ENCODE measurements at places on chromosomes 12 and 14.

- no peak for DNase-seq
Measured at GRCh38 chr14:58770491-58770982, 132.8 kb downstream of the DACT1 start.

DNA sequence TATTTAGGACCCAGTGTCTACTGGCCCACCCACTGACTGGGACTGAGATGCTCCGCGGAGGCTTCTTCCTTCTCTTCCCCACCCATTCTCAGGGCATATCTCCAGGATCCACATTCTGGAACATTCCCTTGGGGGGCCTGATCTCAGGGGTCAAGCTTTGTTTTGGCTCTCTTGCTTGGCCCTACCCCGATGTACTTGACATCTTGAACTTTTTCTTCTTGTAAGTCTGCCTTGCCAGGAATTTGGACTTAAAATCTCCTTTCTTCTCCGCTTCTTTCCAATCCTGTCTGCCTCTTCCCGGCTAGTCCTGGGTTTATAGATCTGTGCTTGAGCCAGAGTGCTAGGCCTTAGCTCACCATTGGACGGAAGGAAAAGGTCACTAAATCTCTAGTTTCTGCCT, 22.1 kb downstream of the DACT1 start:
- no peak for DNase-seq

GRCh38 chr12:4621511-4621910, 27.3 kb downstream of the AKAP3 start:
- no peak for DNase-seq

- no peak for DNase-seq
Measured at GRCh38 chr12:65510584-65511050, 232.1 kb downstream of the MSRB3 start.

DNA sequence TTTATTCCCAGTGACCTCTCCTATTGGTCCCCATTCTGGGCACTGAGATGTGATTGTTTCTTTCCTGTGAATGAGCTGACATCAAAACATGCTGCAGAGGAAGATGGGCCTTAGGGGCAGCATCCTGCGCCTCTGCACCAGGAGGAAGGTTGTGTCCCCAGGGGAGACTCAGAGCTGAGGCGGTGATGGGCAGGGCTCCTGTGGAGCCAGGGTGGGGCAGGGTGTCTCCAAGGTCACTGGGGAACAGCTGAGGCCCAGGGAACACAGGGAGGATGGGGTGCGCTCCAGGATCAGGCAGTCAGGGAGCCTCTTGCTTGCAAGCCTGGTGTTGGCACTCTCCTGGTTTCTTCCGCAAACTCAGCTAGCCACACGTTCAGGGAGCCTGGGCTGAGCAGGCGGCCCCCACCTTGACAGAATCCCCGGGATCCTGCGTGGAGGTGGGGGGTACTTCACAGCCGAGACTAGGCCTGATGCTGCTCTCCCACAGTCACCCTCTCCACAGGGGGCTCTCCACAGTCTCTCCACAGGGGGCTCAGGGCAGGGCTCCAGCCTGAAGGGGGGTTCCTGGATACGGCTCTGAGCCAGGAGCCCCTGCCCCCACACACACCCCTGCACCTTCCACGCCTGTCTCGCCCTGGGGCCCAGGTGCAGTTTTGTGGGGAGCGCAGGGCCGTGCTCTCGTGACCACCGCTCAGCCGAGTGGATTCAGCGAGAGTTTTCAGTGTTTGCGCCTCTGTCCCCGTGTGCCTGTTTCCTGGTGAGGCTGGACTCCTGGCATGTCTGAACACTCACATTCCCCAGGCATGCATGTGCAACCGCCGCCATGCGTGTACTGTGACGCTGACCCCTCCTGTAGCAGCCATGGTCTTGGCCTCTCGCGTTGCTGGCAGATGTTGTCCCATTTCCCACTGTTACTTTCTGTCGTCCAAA, 264.7 kb downstream of the SEC23A start:
- DNase-seq, result no peak

GRCh38 chr12:104769144-104769561, 188.9 kb downstream of the SLC41A2 start:
- DNase-seq, result no peak

GRCh38 chr12:15830538-15830937, 41.4 kb upstream of the EPS8 start:
- DNase-seq, result no peak

GRCh38 chr12:55737581-55738122, 5.3 kb upstream of the GDF11 start:
- no peak for DNase-seq

DNA sequence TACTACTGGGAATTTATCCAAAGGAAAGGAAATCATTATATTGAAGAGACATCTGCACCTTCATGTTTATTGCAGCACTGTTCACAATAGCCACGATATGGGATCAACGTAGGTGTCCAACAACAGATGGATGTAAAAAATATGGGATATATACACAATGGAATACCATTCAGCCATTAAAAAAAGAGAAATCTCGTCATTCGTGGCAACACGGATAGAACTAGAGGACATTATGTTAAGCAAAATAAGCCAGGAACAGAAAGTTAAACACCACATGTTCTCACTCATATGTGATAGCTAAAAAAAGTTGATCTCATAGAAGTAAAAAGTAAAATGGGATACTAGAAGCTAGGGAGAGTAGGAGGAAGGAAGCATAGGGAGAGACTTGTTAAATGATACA, 82.9 kb upstream of the CLMN start:
- no peak for DNase-seq

DNA sequence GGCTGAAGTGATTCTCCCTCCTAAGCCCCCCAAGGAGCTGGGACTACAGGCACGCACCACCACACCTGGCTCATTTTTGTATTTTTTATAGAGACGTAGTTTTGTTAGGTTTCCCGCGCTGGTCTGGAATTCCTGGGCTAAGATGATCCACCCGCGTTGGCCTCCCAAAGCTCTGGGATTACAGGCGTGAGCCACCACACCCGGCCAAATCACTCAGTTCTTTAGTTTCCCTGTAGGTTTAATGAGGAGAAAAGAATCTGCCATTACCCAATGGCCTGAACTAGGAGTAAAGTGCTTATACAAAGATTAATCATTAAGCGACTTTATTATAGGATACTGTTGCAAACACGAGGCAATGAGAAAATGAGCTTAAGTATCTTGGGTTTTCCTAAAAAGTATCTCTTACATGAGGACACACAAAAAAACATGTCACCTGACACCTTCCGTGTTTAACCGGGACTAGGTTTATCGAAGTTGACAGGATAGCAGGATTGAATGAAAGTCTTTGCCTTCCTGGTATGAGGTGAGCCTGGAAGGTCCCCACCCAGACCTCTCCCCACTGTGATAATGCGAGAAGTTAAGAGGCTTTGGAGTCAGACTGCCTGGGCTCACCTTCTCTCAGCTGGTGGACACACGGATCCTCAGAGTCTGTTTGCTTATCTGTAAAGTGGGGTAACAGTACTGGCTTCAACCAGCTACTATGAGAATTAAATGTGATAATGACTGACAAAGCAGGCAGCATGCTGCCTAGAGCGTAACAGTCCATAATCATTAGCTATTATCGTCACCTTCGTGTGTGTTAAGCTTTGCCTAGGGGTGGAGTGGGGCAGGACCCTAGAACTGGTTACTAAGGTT, 133.5 kb upstream of the KRAS start:
- DNase-seq, result no peak

- no peak for DNase-seq
Measured at GRCh38 chr14:50311337-50311971, 575 bp downstream of the L2HGDH start.

- no peak for DNase-seq
Measured at GRCh38 chr12:116656306-116656705, 81.6 kb downstream of the SPRING1 start.

DNA sequence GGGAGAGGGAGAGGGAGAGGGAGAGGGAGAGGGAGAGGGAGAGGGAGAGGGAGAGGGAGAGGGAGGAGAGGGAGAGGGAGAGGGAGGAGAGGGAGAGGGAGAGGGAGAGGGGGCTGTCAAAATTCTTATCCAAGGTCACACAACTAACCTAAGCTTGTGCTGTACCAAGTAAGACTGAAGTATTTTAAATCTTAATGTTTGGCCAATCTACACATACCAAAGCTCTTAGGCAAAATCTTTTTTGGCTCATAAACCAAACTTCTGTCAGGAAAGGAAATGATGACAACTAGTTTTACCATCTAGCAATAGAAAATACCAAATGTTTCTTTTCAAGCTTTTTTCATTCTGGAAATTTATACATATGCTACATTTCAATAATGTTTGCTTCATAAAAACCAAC, 33.8 kb downstream of the CCDC38 start:
- no peak for DNase-seq

DNA sequence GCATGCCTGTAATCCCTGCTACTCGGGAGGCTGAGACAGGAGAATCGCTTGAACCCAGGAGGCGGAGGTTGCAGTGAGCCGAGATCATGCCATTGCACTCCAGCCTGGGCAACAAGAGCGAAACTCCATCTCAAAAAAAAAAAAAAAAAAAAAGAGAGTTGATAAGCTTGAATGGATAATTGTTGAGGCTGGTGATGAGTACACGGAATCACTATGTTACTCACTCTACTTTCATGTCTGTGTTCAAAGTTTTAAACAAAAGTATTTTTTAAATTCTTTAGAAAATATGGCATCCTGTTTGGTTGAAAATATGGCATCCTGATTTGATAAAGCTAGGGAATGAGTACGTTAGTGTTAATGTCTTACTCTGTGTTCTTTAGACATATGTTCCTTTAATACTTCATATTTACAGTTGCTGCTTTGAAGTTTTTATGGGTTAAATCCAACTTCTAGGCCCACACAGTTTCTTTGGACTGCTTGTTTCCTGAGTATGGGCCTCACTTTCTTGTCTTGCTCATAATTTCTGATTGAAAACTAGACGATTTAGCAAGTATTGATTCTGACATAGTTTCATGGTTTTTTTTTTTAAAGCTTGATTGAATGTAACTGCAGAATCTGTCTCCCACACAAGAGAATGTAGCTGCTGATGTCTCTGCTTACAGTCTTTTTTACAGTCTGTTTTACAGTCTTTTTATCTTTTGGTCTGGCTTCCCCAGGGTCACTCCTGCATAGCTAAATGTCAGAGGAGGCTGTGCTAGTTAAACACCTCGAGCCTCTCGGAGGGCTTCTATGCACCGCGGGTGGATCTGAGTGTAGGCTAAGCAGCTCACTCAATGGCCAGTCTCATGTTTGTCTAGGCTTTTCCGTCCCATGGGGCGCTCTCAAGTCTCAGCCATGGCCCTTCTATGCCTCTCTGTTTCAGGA, 14.1 kb upstream of the FBLN5 start:
- DNase-seq, result no peak

DNA sequence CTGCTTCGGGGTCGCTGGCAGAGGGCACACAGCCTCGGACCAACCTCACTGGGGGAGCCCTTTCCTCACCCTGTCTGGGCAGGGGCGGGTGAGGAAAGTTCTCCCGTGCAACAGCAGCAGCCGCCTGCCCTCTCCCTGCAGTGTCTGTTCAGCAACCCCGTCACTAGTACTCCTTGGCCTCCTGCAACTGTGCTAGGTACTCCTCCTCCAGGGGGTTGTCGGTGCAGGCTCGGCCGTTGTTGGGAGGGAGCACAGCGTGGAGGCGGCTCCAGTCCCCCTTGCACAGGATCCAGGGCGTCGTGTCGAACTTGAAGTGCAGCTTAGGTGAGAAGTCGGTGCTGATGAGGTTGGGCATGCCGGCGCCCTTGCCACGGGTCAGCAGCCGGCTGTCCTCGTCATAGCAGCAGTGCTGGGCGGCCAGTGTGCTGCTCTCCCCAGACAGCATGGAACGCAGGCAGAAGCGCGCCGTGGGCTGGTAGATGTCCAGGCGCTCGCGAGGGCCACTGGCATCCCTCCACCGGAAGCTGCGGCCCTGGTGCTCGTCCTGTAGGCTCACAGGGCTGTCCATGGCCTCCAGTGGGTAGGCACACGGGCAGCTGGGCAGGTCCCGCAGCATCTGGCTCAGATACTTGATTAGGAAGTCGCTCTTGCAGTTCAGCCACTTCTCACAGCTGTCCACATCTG, 17.7 kb downstream of the AHSA1 start:
- no peak for DNase-seq

GRCh38 chr12:56358836-56359532, 923 bp downstream of the STAT2 start:
- DNase-seq, result no peak

GRCh38 chr12:124172636-124173035, 122.3 kb upstream of the RFLNA start:
- DNase-seq, result no peak

DNA sequence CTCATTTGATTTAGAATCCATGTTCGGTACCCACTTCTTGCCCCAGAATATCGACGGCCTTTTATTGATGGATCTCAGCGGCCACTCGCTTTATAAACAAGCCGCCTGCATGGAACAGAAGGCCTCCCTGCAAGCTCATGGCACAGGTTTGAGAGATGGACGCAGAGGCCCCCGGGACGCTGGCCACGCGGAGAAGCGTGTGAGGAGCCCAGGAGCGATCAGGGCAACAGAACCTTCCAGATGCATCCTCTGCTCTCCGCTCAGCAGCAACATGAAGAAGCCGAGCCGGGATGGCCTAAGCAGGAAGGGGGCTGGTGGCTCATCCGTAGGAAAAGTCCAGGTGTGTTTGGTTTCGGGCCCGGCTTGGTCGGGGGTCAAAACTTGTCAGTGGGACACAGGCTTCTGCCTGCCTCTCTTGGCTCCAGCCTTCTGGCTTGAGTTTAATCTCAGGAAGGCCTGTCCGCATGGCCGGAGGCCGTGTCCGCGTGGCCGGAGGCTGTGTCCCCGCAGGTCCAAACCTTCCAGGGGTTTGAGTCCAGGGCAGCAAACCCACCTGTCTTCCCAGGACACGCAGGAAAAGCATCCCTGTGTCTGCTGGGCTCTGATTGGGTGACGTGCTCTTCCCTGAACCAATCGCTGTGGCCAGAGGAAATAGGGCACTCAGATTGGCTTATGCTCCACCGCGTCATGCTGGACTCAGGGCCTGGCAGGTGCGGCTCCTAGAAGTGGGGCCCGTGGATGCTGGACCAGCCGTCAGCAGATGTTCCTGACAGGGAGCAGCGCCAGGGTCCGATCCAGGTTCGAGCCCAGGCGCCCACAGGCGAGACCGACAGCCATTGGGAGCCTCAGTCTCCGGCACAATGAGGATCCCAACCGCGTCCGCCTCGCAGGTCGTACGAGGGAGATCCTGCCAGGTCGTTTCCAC, 65.0 kb downstream of the GALNT9 start:
- DNase-seq, result no peak

- DNase-seq, result no peak
Measured at GRCh38 chr14:65972346-65972870, 513.8 kb upstream of the CCDC196 start.

- DNase-seq, result no peak
Measured at GRCh38 chr14:74786796-74787315, 23.7 kb downstream of the YLPM1 start.

DNA sequence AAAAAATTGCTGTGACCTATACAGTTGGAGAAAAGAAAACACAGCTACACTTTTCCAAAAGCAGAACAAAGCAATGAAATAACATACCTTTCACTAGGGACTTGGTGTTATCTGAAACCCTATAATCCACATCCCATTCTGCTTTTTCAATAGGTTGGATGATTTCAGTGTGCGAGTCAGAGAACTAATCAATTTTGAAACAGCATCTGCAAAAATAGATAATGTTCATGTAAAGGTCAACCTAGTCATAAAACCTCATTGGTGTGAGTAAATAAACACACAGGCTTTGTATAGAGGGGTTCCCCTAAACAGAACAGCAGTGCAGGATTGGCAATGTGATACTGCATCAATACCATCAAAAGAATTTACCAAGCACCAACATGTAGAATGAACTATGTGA, 173.0 kb upstream of the G2E3 start:
- DNase-seq, result no peak

GRCh38 chr14:64663174-64663573, 41.0 kb upstream of the PLEKHG3 start:
- no peak for DNase-seq

- no peak for DNase-seq
Measured at GRCh38 chr12:50013361-50014147, 11.7 kb downstream of the RACGAP1 start.
